ENCODE measurements at places on chromosomes 16 and 17.
A peak's percentile ranks its signal among the peaks of the same experiment; 100 is the strongest.

- peak; percentile 81 for DNase-seq
Observed at GRCh38 chr17:38898812-38899348, 26.5 kb upstream of the LASP1NB start.

DNA sequence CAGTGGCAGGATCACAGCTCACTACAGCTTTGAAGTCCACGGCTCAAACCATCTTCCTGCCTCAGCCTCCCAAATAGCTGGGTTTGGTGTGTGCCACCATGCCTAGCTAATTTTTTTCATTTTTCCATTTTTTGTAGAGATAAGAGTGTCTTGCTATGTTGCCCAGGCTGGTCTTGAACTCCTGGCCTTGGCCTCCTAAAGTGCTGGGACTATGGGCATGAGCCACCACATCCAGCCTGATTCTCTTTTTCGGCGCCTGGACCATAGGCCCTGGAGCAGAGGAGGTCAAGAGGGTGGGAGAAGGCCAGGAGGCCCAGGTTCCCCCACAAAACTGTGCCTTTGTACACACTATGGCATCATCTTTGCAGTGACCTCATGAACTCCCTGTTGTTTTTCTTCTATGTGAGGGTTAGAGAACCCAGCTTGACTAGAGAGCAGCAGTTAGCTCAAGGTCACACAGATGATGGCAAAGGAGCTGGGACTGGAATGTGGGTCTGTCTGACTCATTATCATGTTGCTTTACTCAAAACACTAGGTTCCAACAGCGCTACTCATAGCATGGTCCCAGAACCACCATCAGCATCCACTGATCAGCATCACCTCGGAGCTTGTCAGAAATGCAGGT is 16.3 kb downstream of the SCN4A start:
- DNase-seq = no peak

DNA sequence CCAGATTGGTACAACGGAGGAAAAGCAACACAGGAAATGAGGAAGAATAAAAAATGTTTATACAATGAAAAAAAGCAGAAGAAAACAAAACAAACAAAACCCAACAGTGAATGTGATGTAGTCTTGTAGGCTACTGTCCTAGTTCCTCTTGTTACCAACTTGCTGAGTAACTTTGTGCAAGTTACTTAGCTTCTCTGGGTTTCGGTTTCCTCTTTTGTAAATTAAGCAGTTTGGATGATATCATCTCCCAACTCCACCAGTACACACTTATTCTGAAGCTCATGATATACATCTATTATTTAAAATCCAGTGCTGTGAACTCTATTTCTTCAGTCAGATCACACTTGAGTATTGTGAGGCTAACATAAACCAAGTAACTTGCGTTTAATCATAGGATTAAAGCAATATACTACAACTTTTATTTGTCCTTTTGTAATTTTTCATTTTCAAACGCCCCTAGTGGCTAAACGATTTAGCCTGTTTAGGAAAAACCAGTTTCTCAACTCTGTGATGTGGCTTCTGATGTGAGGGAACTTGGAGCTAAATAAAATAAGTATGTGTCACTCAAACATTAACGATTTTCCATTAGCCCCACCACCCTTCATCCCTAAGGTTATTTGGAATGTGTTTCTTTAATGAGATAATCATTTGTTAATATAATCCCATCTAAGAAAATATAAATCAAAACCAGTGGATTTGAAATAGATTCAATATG is 1.4 kb upstream of the UNK start:
- DNase-seq = no peak

- peak; percentile 99 for DNase-seq
Observed at GRCh38 chr16:67521095-67521804, 7.4 kb upstream of the RIPOR1 start.

DNA sequence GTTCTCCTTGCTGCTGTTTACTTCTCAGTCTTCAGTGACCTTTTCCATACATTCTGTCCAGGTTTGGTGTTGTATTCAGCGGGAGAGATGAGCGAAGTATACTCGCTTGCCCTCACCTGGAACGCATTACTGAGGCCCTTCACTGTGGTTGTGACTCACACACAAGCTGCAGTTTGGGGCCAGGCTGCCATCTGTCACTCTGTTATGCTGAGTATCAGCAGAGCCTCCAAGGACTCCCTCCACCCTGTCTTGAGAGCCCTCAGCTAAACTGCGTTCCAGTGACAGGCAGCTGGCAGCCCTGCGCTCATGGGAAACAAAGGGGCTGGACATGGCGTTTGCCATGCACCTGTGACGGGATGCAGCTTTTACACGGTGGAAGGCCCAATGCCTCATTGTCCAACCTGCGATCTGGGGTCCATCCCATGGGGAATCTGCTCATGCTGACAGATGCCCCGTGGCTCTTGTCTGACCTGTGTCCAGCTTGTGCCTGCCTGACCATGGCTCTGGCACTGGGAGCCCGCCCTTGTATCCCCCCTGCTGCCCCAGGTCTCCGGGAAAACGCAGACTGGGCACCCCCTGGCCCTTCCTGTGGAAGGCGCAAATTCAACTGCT is 6.5 kb upstream of the ZNF778 start:
- DNase-seq = no peak

GRCh38 chr17:30824002-30824355 is 513 bp downstream of the CRLF3 start:
- no peak for DNase-seq

GRCh38 chr16:23943604-23944003 is 107.8 kb downstream of the PRKCB start:
- DNase-seq = no peak

DNA sequence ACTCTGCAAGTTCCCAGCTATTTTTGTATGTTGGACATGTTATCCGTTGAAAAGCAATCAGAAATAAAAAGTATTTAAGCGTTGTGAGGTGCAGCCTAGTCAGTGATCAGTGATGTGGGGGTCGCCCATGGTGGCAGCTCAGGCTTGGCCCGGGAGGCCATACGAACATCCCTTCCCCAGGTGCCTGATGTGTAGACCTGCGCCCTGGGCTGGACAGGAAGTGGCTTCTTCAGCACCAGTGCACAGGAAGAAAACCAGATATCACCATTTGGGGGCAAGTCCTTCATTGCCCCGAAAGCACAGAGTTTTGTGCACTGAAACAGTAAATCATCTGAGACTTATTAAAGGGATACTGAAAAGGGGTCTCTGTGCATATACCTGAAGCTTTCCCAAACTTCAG is 98.9 kb downstream of the SOCS1 start:
- DNase-seq = no peak

DNA sequence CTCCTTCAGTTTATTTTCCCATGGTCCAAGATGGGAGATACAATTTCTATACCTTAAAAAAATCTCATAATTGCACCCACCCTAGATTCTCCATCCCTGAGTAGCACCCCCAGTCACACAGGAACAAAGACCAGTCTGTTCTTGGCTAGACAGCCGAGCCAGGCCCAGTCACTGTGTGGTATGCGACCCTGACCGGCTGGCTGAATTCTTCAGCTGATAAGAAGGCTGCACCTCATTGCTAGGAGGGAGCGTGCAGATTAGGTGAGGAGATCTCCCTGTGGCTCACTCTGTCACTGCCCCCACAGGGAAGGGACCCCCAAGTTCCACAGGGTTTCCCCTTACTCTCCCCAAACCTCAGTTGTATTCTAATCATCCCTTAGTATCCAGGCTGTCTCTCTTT is 138.7 kb downstream of the SALL1 start:
- DNase-seq = no peak

DNA sequence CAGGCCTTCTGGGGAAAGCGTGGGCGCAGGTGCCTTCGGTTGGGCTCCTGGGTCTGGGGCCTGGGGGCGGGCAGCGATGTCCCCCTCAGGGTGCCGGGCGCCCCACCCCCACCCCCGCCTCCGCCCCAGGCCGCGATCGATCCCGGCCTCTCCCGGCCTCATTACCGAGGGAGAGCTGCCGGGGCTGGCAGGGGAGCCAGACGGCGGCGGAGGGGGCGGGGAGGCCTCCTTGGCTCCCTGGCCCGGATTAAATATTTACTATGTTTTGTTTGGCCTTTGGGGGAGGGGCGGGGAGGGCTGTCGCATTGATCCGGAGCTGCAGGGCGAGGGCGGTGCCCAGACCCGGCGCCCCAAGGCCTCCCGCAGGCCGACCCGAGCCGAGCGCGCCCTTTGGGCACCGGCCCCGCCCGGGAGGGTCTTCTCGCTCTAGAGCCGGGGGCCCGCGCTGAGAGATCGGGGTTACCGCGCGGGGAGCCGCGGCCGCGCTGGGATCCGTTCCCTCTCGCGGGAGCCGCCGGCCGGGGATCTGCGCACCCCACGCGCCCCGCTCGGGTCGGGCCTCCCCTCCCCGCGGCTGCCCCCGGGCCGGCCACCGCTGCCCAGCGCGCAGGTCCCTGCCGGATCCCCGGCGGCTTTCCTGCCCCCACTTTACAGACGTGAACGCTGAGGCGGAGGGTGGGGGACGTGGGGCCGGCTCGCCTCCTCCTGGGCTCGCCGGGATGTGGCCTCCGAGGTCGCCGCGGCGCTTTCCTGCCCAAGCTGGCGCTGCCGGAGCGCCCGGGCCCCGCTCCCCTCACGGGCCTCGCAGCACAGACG is 27.0 kb downstream of the RTN4RL1 start:
- no peak for DNase-seq

DNA sequence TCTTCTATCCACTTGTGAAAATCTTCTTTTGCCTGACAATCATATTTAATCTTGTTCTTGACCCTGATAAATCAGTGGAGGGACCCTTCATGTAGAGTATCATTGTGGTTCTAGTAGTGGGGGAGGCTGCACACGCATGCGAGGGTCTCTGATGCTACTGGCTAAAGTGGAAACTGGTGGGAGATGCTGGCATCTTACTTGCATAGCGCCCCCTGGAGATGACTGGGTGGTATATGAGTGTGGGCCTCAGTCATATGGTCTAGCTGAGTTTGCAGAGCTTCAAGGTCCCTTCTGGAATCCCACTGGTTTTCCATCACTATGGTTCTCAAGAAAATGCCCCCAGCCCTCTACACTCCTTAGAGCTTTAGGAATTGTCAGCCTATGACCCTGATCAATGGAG is 236.4 kb upstream of the AXIN2 start:
- peak; percentile 25 for DNase-seq

- peak; percentile 40 for DNase-seq
Observed at GRCh38 chr16:50692999-50693781, at the start of gene NOD2. Gene NOD2, plus strand, starts transcription at chr16:50693606. Its CDS starts 5,890 bp downstream, at chr16:50699496.

DNA sequence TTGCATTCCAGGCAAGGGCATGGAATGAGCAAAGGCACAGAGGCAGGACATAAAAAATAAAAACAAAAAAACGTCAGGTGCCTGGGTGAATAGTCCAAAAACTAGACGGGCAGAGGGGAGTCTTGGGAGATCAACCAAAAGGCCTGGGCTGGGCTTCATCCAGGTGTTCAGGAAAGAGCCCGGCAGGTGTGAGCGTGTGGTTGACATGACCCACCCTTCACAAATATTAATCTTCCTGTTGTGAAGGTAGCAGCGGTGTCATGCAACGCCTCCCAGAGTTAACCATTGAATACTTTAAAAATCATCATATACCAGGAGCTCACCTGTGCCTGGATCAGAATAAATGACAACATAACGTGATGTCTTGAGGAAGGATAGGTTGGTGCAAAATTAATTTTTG is 90.6 kb downstream of the USP22 start:
- DNase-seq = no peak

DNA sequence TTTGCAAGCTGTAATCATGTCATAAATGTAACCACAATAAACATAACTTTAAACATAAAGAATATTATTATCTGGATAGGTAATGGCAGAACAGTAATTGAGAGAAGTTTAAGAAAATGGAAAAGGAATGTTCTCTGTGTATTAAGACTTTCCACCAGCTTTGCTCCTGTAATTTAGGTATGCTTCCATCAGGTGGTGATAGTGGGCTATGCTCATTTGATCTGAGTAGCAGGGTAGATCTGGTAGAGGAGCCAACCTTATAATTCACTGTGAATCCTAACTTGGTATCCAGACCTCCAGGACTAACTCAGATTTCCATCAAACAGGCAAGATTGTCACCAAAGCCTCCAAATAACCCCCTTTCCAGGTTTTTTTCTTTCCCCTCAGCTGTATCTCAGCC is 137.9 kb upstream of the ZKSCAN2 start:
- DNase-seq = no peak

DNA sequence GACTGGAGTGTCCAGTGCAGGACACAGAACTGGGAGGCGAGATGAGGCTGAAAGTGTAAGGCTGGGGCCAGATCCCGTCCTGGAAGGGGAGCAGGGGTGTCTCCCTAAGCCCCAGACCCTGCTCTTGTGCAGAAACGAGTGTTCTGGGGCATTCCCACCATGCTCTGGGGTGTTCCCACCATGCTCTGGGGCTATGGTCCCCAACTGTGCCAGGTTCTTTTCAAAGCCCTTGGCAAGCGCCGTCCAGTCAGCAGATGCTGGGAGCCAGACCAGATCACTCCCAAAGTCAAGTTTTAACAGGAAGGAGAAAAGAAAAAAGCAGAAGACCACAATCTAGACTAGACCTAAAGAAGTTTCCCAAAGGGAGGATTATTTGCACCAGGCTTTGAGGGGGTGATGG is 2.5 kb downstream of the TAX1BP3 start:
- DNase-seq = no peak

- DNase-seq = no peak
Observed at GRCh38 chr17:37088459-37088858, 139.7 kb downstream of the AATF start.

GRCh38 chr16:12461201-12461600 is 342.5 kb downstream of the CPPED1 start:
- no peak for DNase-seq

DNA sequence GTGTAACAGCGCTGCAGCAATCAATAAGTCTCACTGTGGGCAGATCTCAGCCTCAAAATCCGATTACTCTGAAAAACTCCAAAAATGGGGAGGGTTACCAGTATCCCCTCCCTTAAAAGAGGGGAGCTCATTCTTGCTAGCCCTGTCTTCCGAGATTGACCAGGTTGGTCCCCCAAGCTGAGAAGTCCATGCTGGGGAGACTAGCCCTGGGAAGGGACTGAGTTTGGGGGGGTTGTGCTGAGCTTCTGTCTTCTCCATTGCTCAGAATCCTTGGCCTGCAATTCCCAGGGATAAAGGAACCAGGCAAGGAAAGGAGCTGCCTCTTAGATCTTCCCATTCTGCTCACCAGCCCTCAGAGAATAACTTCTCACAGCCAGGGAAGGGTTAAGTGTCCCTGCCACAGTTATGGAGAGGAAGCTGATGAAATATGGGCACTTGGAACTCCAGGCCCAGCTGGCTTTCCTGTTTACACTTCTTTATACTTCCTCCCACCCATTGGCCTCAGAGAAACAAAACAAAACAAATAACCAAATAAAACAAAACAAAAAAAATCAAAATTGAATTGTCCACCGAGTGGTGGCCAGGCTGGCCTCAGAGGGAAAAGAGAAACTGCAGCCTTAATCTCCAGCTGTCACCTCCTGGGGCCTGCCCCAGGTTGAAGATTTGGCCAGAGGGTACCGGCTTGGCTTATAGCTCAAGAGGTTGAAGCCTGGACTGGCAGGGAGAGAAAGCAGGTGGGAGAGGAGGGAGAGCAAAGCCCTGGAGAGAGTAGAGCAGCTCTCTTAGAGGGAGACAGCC is 2.6 kb downstream of the HOXB3 start:
- DNase-seq = no peak

DNA sequence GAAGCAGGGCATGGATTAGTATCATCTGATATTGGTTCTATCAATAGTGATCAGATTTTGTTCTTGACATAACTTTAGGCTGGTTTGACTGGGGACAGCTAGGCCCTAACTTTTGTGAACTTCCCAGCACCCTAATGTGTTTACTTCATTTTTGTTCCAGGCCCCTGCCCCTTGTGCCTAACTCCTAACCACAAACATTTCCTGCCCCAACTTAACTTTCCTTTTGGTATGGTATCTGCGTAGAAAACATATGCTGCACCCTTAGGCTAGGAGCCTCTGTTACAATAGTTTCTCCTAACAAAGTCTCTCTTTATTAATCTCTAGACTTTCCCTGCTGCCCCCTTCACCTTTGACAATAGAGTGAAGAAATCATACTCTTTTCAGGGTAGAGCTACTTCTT is 2.5 kb downstream of the ADPRM start:
- peak; percentile 12 for DNase-seq

- no peak for DNase-seq
Observed at GRCh38 chr17:69762766-69763165, 312.3 kb upstream of the KCNJ16 start.
